ENCODE measurements at places on chromosomes 4 and X.

DNA sequence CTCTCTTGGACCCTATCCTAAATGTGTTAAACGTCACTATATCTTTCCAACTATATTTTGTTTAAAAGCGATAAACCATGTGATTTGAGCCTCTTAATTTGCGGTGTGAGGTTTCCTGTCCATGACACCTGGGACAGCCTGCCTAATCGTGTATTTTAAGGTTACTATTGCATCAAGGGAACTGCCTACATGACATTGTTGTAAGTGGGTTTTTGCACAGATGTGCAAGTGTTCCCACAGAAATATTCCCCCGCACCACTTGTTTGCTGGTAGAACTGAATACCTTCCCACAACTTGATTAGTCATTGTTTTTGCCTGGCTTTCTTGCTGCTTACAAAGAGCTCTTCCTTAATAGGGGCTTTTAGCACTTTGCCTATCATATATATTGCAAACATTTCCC lies 5.1 kb upstream of the FAM184B start:
- no peak for DNase-seq

DNA sequence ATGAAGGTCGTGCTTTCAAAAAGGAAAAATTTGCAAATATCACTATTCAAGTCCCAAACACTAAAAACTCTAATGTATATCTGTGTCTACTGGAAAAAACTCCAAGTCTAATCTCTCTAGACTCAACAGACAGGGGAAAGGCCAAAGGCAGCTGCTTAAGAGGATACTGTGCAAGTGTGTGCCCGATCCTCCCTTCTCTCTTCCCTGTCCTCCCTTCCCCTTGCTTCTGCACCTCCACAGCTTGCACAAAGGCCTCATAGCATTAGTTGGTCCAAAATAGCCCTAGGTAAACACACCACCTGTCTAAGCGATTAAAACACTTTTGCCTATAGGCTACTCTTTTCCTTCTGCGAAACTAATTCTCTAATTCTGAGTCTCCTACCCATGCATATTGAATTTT lies 10.6 kb downstream of the C4orf54 start:
- no peak for DNase-seq

DNA sequence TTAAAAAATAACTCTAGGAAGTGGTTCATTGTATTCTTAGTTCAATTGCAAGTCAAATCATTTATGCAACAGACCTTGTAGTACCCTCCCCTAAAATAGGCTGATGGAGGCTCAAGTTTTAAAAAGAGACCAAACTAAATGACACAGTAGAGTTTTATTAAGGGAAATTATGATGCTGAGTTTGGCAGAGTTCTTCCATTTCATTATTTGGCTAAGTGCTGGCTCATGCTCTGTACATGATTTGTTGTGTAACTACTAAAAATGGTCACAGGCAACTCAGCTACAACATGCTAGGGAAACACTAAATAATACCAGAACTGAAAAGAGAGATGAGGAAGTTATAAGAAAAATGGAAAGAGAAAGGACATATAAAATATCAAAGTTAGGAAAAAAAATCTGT lies 96.1 kb upstream of the TFDP3 start:
- DNase-seq: no peak

GRCh38 chr4:54371173-54371572 lies 142.1 kb downstream of the PDGFRA start:
- DNase-seq: no peak

DNA sequence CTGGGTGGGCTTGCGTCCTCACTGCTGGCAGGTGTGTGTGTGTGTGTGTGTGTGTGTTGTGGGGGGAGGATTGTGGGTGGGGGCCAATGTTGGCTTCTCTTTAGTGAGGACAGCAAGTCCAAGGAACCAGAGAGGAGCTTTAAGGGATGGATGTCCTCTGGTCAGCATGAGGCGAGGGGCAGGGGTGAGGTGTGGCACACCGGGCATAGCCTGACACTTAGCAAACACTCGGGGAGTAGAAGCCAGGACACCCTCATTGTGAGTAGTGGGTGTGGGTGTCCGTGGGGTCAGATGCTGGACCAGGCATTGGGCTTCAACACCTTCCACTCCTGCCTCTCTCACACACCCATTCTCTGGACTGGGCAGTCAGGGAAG lies 2.8 kb downstream of the SORCS2 start:
- no peak for DNase-seq

DNA sequence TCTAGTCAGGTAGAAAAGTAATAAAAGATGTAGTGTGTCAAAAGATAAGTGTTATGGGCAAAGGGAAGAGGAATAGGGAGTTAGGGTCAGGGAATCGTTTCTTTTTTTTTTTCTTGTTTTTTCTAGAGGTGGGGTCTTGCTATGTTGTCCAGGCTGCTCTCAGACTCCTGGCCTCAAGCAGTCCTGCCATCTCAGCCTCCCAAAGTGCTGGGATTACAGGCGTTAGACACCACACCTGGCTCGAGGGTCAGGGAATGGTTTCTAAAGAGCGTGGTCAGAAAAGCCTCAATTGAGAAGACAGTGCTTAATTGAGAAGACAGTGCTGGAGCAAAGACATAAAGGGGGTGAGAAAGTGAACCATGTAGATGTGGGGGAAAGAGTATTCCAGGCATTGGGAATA lies 19.1 kb downstream of the SMARCAD1 start:
- no peak for DNase-seq

GRCh38 chr4:108940149-108940548 lies 177.3 kb upstream of the ETNPPL start:
- no peak for DNase-seq

DNA sequence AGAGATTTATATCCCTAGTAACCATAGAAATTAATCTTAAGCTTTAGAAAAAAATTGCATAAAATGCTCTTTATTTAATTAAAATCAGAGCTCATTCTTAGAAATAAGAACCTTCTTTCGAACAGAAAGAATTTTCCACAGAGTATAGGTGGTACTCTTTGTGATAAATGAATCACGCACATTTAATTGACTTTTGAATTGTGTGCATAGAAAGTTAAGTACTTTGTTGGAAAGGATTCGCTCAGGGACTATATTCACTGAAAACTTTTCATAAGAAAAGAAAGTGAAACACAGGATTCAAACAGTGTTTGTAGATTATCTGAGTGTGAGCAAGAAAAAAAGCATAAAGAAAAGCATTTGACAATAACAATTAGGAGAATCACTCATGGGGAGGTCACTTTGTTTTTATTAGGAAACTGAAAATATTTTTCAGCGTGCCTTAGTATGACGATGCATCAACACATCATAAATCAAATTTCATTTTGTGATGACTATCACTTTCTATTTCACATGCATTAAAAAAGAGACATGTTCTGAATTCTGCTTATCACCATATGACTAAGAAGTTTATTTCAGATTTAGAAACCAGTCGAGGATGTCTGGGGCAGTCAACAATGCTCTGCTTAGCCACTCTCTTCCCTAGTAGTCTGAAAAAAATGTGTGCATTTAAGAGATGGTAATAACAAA lies 49.5 kb downstream of the STX18 start:
- DNase-seq: no peak

DNA sequence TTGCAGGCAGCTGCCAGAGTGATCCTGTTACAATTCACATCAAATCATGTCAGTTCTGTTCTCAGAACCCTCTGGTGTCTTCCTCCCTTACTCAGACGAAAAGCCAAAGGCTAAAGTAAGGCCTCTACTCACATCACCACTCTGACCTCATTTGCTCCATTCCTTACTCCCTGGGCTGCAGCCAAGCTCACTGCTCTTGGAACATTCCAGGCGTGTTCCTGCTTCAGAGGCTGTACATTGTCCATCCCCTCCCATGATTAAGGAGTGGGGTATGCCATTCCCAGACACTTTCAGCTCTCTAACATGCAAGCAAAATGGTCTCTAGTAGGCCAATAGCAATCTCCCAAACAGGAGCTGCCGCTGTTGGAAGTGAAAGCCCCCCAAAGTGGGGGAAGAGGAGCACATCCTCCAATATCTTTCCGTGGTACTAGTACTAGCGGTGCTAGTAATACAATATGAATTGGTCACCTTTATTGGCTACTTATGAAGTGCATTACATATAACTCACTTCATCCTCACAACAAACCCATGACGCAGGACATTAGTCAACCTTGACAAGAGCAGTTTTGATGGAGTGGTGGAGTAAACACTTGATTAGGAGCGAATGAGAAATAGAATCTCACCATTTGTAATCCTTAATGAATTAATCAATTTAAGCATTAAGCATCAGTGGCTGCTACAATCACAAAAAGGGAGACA lies 15.0 kb downstream of the GAB3 start:
- peak; percentile 55 for DNase-seq

GRCh38 chrX:115949900-115950822 lies 220.4 kb upstream of the AGTR2 start:
- DNase-seq: peak; percentile 17

DNA sequence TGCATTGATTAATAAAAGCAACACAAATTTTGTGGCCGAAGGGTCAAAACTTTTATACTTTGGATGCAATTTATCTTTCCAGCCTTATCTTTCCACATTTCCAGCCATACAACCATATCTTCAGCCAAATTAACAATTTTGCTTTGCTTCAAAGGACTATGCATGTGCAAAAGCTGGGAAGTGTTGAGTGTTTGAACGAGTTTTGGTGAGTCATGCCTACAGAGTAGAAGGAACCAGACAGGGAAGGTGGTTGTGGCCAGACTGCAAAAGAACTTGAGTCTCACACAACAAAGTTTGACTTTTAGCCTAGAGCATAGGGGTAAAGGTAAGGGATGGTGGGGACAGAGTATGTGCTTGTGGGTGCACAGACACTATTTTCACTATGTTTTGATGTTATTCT lies 53.0 kb upstream of the GABRA2 start:
- no peak for DNase-seq

DNA sequence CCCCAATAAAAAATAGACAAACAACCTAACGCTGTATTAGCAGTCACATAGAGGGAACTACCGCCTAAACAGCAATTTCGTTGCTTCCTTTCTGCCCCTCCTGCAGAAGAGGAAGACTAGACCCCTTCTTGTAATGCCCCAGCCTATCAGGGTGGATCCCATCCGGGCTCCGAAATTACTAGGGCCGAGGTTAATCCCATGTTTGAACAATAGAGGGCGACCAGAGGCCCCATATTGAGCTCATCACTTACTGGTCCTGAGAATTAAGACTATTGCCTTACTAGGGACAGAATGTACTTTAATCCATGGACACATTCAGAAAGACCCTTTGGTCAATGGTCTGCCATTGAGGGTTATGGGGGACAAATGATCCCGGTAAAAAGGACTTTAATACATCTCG lies 11.8 kb upstream of the ZNF630 start:
- DNase-seq: peak; percentile 42

Data from body of pancreas (tissue), 4 donors.